ENCODE measurements at places on chromosomes 7 and 10. TPM values are rescaled to one million over a fixed set of nuclear protein-coding genes. Genes with fewer than 3 reads are reported as not detected.

The JCAD gene
- total RNA-seq, result 9.8 TPM

The C10orf53 gene
- not detected for total RNA-seq

The C1GALT1 gene
- 10.4 TPM for total RNA-seq

The SKIDA1 gene
- 1.7 TPM for total RNA-seq

The PRKAG2 gene
- 8.1 TPM for total RNA-seq

The C10orf143 gene
- 0.39 TPM for total RNA-seq

The CALHM3 gene
- not detected for total RNA-seq

The LEP gene
- not detected for total RNA-seq

The IFIT2 gene
- 2.7 TPM for total RNA-seq

The RET gene
- 0.08 TPM for total RNA-seq

The KEL gene
- not detected for total RNA-seq

The SPDYE9 gene
- not detected for total RNA-seq

The ADARB2 gene
- 0.40 TPM for total RNA-seq

The ADRB1 gene
- total RNA-seq, result not detected

The OR9A4 gene
- not detected for total RNA-seq

The LOXL4 gene
- 6.9 TPM for total RNA-seq

The FAM25C gene
- total RNA-seq, result not detected

The KAZALD1 gene
- 67.5 TPM for total RNA-seq

The ZNF488 gene
- 0.52 TPM for total RNA-seq

The DOCK1 gene
- total RNA-seq, result 43.1 TPM

The NUTM2A gene
- total RNA-seq, result 1.0 TPM

The CRTAC1 gene
- not detected for total RNA-seq

The PTF1A gene
- total RNA-seq, result not detected

The AMZ1 gene
- under 0.01 TPM for total RNA-seq

The ZNF775 gene
- 22.2 TPM for total RNA-seq

The DEPP1 gene
- total RNA-seq, result 11.5 TPM

The PLEKHS1 gene
- not detected for total RNA-seq

The AZGP1 gene
- total RNA-seq, result 0.40 TPM

The SORCS1 gene
- 0.08 TPM for total RNA-seq

The TMEM139 gene
- total RNA-seq, result 0.39 TPM

The SLC16A12 gene
- 0.91 TPM for total RNA-seq

The EGFR gene
- 50.1 TPM for total RNA-seq

The NPY gene
- total RNA-seq, result not detected

The TAS2R41 gene
- not detected for total RNA-seq

The SNX10 gene
- 0.26 TPM for total RNA-seq

The MOGAT3 gene
- not detected for total RNA-seq

The MLXIPL gene
- not detected for total RNA-seq

The CARD11 gene
- 0.16 TPM for total RNA-seq

The RSPH10B gene
- total RNA-seq, result not detected

The CDK13 gene
- total RNA-seq, result 55.7 TPM

All from epithelial cell of alveolus of lung (primary cell).